GOT3 (cell line): ENCODE measurements at places on chromosomes 5 and 9.

GRCh38 chr9:37751186-37751585 is 2.4 kb upstream of the TRMT10B start:
- DNase-seq, result no peak

DNA sequence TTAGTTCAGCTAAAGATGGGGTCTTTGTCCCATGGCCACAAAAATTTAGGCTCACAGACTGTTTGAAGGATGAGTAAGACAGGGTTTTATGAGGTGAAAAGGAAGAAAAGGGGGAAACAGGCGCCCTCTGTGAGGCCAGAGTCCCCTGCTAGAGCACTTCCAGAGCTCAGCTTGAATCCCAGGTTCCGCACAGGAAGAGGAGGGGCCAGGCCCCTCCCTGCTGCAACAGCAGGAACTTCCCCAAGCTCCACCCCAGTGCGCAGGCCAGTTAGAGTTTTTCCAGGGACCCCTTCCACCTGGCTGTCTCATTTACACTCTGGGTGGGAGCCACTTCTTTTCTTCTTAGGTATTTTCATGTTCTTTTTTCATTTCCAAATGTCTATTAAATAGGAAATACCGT is 480.8 kb downstream of the PSAT1 start:
- no peak for DNase-seq

DNA sequence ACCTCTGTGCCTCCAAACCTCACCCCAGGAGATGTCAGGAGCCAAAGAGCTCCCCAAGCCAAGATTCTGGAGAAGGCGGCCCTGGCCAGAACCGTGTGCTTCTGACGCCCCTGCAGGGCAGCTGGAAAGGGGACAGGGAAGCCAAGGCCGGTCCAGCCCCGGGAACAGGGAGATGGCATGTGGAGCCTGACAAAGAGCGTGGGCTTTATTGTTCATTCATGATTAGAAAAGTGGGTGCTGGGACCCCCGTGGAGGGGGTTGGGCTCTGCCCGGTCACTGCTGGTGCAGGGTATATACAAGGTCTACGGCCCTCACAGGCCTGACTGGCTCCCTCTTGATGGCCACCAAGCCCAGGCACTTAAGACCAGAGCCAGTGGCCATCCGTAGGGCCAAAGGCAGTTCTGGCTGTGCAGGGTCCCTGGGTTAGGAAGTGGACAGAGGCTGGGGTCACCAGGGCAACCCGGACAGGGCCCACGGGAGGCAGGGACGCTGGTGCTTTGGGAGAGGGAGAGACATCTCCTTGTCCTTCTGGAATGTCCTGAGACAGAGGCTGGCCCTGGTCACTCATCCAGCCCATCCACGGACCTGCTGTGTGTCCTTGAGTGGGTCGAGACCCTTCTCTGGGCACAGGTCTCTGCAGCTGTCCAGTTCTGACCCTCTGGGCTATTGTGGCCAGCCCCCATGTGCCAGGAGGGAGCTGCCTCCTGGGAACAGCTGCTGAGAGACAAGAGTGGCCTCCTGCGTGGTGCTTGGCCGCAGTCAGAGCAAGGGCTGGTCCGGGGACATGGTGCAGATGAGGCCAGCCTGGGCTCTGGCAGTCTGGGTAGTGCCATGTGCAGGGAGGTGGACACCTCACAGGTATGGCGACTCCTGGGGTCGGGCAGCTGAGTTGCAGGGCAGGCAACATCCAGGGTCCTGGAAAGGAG is 12.5 kb downstream of the NINJ1 start:
- no peak for DNase-seq

DNA sequence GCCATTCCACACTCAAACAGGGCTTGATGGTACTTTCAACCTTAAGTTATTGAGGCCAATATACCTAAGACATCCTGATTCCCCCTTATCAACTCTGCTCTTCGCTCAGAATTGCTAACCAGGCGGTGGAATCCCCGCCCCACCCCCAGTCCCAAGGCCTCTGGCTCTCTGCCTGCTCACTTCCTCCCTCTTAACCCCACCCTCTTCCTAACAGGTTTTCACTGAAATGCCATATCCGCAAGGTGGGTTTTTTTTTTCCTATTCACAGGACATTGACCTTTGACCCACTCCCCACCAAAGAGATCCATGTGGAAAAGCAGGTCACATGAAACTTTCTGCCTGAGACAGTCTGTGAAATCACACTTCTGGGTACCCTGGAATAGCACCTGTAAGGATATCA is 66.6 kb upstream of the IFNK start:
- DNase-seq, result no peak

- DNase-seq, result no peak
These were observed 33.7 kb downstream of the LEAP2 start for GRCh38 chr5:132907161-132907560.

DNA sequence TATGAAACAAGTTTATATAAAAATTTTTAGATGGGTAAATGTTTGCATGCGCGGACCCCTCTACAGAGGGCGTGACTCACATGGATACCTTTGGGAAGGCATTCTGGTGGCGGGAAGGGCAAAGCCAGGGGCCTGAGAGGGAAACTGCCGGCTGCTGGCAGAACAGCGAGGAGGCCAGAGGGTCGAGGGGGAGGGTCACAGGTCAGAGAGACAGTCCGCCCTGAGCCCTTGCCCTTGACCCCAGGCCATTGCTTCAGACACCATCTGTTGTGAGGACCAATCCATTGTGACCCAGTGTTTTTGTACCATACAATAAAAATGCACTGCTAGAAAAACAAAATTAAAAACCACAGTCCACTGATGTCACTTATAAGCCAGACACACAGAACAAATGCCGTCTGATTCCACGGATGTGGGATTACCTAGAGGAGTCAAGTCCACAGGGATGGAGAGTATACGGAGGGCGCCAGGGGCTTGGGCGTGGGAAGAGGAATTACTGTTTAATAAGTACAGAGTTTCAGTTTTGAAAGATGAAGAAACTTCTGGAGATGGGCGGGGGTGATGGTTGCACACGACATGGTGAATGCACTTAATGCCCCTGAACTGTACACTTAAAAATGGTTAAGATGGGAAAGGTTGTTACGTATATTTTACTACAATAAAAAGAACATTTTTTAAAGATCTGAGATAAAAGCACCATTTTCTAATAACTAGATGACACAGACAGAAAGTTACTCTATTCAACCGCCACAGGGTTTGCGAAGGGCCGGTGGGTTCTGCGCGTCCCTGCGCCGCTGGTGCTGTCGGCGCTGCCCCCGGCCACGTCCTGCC is 12.0 kb downstream of the BTNL9 start:
- no peak for DNase-seq

GRCh38 chr5:66538126-66538525 is 58.1 kb upstream of the MAST4 start:
- no peak for DNase-seq

DNA sequence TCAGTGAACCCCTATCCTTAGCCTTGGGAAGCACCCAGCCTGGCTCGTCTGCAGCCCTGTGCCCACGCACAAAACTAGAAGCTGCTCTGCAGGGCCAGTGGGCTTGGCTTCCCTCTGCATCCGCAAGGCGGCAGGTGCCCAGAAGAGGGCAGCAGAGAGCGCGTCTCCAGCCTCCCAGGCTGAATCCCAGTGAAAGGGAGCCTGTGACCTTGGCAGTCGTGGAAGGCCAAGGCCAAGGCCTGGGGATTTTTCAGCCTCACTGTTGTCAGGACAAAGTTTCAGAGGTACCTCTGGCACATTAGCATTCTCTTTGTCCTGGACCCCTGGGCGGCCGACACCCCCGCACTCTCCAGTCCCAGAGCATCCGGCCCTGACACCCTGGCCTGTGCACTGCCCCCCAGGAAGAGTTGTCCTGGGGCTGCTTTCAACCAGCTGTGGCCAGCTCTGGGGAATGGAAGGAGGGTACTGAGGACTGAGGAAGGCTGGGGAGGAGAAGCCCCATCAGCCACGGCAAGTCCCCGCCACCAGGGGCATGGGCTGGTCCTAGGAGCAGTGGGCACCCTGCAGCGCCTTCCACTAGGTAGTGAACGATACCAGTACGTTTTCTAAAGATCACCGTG is 63.6 kb upstream of the IL17B start:
- DNase-seq, result peak; percentile 82

GRCh38 chr5:20113031-20113715 is 125.2 kb upstream of the CDH18 start:
- no peak for DNase-seq

DNA sequence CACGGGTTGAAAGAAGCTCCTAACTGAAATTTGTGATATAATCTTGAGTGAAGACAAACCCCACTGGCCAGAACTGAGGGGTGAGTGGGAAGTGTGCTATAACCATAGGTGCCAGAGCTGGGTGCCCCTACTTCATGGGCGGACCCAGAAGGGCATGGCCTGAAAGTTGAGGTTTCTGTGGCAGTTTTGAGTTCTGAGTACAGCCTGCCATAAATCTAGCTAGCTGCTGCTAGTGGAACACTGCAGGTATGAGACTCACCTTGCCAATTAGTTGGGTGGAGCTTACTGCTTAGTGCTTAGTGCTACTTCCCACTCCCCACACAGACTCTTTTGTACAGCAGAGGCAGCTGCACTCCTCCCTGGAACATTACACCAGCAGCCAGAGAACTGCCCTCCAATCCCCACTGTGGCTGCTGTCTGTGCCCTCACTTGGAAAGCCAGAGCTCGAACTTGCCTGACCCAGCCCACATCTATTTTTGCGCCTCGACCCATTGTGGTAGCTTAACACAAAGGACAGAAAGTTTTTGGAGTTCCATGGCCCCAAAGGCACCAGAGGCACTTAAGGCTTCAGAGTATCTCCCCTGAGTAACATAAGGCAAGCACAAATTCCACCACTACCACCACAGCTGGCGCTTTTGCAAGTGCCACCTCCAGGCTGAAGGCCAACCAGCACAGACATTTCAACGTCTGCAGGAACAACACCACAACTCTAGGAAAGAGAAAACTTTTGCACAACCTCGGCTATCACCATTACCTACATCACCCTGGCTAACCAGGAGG is 27.1 kb upstream of the PTGER4 start:
- no peak for DNase-seq

DNA sequence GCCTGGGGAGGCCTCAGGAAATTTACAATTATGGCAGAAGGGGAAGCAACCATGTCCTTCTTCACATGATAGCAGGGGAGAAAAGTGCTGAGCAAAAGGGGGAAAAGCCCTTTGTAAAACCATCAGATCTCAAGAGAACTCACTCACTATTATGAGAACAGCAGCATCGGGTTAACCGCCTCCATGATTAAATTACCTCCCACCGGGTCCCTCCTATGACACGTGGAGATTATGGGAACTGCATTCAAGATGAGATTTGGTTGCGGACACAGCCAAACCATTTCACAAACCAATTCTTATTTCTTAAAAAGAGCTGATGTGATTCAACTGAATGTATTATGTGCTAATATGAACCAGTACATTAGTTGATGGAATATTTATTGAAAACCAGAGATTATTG is 63.9 kb downstream of the PARP8 start:
- DNase-seq, result no peak

GRCh38 chr9:87620731-87621322 is 105.1 kb upstream of the CTSL start:
- DNase-seq, result no peak

- DNase-seq, result no peak
These were observed 34.2 kb downstream of the LHX2 start for GRCh38 chr9:124045830-124046177.

DNA sequence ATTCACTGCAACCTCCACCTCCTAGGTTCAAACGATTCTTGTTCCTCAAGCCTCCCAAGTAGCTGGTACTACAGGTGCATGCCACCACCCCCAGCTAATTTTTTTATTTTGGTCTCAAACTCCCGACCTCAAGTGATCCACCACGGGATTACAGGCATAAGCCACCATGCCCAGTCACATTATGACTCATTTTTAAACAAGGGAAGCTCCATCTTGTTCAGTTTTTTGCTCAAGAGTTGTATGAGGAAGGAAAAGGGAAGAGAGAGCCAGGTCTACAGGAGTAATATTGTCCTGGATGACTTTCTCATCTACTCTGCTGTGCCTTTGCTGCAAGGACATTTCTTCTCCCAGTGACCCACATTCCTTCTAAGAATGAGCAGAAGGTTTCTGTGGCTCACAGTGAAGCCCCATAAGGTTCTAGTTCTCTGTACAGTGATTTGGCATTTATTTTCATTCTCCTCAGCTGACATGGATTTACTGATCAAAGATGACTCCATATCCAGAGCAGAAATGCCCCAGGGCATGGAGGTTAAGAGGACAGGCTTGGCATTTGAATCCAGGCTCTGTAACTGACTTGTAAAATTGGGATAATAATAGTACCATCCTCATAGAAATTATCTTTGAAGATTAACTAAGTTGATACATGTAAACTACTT is 153.5 kb downstream of the CDH6 start:
- no peak for DNase-seq

- no peak for DNase-seq
These were observed 206.5 kb downstream of the FANCC start for GRCh38 chr9:95110921-95111525.

- DNase-seq, result no peak
These were observed 148.7 kb upstream of the SLC12A2 start for GRCh38 chr5:127934791-127935256.

DNA sequence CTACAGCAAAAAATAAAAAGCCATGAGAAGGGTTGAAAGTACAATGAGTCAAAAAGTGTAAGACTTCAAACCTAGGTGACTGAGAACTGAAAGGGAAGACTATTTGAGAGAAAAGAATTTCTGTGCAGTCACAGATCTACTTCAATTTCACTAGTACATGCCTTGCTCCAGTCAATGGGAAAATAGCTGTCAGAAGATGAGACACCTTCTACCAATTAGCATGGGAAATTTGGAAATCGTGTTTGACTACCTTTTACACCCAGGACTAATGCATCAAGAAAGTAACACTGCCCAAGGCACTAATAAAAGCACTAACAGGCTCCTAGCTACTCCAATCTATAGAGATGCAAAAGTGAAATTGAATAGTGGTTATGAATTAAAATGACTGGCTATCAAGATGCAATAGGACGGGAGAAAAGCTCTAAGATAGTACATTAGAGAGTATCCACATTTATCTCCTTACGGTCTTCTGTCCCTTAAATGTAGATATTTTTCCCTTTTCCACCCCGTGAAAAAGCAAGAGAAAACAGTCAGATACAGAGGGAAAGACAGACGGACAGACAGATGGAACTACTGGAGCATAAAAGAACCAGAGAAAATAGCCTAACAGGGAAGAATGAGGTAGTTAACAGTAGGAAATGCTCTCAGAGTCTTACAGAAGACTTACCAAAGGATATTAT is 15.2 kb downstream of the ERP44 start:
- DNase-seq, result no peak

DNA sequence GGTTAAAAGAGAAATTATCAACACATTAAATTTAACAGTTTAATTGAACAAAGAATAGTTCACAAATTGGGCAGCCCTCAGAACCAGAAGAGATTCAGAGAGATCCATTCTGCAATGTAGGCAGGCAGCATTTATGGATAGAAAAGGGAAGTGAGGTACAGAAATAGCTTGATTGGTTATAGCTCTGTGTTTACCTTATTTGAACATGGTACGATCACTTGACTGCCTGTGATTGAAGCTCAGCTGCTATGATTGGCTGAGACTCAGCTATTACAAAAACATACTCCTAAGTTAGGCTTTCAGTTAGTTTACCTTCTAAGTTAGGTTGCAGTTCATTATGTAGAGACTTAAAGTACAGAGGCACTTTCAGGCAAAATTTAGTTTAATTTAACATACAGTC is 7.3 kb downstream of the CNTRL start:
- DNase-seq, result no peak

- no peak for DNase-seq
These were observed 744 bp upstream of the PPP2CA start for GRCh38 chr5:134226441-134227192.
